ENCODE measurements at places on chromosomes 2 and 18.

DNA sequence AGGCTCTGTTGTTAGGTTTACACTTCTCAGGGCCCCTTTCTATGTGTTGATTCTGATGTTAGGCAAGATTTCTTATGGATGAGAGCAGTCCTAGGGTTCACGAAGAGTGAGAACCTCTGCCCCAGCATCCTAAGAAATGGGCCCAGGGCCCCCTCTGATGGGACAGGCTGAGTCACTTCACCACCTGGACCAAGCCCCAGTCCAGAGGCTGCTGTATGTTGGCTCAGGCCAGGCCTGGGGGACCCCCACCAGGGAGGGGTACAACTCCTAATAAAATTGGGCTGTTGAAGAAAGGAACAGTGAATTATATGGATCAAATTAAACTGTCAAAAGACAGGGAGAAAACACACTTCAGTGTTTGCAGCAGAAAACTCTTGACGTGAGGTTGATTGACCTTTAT lies 365.9 kb upstream of the HS6ST1 start:
- DNase-seq, result no peak

DNA sequence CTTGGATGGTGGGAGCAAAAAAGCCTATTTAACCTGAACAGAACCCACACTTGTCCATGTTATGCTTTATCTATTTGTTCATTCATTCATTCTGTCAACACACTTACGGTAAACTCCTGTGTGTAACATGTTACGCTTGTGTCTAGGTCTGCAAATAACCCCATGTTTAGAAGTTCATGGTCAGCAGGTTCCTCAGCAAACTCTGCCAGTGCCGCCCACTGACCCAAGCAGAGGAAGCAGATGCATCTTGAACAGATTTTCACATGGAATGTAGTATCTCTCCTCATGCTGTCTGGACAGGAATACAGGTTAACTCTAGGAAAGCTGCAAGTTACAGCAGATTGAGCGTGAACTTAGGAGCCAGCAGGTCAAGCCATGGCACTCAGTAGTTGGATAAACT lies 213.7 kb upstream of the COPS8 start:
- no peak for DNase-seq

GRCh38 chr2:67213677-67214402 lies 183.3 kb upstream of the ETAA1 start:
- DNase-seq, result no peak

GRCh38 chr18:13217971-13218367 lies 591 bp upstream of the LDLRAD4 start:
- no peak for DNase-seq

DNA sequence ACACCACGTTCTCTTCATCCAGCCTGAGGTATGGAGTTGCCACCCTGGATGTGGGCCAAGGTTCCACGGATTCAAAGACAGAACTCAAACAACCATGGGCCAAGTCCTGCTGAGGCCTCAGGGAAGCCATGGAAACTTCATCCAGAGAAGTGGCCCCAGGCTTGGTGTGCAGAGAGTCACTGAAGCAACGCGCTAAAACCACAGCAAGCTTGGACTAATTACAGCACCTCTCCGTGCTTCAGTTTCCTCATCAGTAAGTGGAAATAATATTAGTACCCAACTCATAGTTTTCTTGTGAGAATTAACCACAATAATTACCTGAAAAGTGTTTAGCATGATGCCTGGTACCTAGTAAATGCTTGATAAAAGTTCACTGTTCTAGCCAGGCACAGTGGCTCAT lies 19.2 kb upstream of the AP1S3 start:
- no peak for DNase-seq

GRCh38 chr2:44772131-44772530 lies 169.4 kb upstream of the SIX3 start:
- no peak for DNase-seq

DNA sequence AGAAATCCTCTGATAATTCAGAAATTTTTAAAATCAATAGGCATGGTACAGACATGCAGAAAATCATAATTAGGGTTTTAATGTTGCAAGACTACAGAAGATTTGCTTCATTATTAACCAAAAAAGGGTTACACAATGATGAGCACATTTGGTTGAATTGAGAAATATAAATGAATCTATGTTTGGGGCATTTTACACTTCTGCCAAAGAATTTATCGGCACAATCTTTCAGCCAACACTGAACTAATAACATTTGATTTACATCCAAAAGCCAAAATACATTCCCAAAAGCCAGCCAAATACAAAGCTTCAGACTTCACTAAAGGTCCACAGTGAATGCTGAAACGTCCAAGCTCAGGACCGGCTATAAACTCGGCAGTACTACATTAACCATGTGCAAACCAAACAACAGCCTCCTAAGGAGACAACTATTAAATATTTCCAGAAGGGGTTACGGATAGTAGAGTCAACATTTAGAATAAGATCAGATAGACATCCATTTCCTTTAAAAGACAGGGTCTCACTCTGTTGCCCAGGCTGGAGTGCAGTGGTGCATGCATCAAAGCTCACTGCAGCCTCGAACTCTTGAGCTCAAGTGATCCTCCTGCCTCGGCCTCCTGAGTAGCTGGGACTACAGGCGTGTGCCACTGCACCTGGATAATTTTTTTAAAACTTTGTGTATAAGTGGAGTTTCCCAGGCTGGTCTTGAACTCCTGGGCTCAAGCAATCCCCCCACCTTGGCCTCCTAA lies 29.4 kb downstream of the SPRED2 start:
- DNase-seq, result peak; percentile 59

GRCh38 chr18:76348267-76349066 lies 146.6 kb downstream of the ZNF516 start:
- DNase-seq, result no peak

DNA sequence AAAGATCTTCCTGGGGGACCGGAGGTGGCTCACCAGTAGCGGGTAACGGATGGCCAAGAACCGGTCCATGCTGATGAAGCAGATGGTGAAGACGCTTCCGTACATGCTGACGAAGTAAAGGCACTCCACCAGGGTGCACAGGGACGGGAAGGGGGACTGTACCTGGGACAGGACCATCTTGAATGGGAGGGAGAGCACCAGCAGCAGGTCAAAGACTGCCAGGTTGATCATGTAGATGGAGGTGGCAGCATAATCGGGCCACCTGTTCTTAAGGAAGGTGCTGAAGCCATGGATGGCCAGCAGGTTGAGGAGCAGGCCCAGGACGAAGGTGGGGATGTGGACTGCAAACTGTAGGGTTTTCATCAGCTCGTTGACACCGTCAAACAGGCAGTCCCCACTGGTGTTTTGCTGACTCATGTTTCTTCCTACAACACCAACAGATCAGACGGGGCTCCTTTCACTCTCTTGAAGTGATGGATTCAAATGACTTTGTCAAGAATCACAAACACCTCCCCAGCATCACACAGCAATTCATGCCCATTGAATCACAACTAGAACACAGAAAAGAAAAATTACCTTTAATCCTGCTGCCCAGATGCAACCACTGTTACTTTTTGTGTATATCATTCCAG lies 14.4 kb downstream of the GPR55 start:
- no peak for DNase-seq

GRCh38 chr2:143321994-143322393 lies 192.8 kb downstream of the ARHGAP15 start:
- DNase-seq, result no peak

- DNase-seq, result peak; percentile 21
These were observed 34.3 kb downstream of the NETO1 start for GRCh38 chr18:72833471-72833870.

DNA sequence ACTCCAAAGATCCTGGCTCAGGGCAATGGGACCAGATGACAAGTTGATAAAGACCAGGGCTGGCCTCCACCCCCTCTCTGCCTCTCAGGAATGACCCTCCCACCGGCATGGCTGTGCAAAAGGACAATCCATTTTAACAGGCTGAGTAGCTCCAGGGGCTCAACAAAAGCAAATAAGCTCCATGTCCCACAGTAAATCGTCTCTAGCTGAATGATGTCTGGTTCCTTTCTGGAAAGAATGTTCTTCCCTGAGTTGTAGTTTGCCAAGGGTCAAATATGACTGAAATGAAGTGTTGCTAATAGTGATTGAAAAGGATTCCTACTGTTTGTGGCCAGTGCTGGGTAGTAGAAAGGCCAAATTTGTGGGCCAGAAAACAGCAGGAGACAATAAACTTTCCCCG lies 434.4 kb upstream of the ETAA1 start:
- no peak for DNase-seq

DNA sequence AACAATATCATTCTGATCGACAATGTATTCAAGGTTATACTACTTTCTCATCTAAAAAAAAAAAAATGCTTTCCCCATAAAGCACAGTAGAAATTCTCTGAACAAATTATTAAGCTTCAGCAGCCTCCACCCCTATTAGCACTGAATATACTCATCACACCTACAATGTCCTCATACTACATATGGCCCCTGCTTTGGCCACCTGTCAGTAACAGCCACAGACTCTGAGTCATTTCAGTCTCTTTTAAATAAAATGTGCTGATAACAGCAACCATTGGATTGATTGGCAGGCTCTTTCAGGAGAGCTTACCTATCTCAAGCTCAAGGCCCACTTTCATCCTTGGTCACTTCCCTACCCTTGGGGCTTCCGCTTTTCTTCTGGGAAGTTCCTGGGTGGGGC lies 236.7 kb downstream of the TMX3 start:
- no peak for DNase-seq

- DNase-seq, result no peak
These were observed 46.3 kb downstream of the GPC1 start for GRCh38 chr2:240481720-240482119.

DNA sequence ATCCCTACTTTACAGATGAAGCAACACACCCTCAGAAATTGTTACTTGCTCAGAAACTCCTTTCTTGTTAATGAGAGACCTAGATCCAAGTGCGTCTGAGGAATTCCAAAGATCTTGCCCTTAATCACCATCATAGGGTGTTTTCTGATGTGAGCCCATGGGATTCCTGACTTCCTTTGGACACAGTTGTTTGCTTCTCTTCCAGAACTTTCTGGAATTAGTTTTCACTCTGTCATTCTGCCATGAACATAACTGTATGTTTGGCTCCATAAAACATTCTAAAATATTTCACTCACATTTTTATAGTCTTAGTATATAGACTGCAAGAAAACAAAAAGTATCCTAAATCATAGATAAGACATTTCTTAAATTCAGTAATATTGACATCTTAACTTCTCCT lies 593.9 kb upstream of the SOX11 start:
- no peak for DNase-seq

DNA sequence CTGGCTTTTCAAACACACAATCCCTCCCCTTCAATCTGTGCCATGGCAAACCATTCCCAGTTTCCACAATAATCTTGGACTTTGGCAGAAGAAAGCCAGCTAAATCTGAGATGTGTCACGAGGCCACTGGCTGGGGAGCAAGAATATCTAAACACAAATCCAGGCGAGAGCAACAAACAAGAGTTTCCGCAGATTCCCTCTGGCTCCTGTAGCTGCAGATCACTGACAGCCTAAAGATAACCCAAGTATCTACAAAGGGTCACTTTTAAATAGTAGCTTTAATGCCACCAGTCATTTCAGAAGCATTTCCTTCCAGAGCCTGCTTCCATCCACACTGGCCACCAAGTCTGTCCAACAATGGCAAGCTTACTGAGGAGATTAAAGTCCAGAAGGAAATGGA lies 86.9 kb downstream of the ACVR1 start:
- DNase-seq, result no peak

DNA sequence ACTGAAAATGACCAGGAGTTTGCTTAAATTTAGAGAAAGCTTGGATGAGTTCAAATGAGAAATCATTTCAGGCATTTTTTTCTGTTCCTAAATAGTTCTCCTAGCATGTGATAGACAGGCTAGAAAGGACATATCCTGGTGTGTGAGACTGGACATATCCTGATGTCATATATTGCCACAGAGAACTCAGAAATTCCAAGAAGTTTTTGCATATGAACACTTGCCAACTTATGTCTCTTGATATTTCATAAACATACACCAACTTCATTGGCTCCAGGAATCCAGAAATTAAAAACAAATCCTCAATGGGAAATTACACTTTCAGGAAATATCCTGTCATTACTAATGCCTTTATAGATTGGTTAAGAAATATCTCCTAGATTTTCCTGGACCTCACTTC lies 2.9 kb upstream of the SERPINB4 start:
- no peak for DNase-seq

GRCh38 chr2:241891315-241891987 lies 21.9 kb downstream of the RTP5 start:
- no peak for DNase-seq

DNA sequence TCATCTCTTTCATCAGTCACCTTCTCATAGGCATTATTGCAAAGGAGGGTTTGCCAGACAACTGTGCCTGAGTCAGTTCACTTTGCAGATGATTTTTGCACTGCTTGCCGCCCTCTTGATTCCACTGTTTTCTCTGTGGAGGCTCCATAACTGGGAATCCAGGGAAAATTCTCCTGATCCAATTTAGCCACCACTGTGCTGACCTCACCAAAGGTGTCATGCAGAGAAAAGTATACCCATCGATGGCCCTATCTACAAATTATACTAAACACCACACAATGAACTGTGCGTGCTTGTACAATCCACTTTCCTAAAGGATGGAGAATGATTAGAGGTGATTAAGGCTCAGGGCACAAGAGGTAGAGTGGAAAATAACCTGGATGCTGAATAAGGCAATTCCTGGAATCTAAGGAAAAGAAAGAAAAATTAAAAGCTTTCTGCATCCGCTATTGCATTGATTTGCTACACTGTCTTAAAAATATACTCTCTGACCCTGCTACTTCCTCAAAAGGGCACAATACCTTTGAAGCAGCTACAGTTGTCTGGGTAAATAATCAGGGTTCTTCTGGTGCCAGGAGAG lies 409.4 kb downstream of the RIT2 start:
- DNase-seq, result no peak

DNA sequence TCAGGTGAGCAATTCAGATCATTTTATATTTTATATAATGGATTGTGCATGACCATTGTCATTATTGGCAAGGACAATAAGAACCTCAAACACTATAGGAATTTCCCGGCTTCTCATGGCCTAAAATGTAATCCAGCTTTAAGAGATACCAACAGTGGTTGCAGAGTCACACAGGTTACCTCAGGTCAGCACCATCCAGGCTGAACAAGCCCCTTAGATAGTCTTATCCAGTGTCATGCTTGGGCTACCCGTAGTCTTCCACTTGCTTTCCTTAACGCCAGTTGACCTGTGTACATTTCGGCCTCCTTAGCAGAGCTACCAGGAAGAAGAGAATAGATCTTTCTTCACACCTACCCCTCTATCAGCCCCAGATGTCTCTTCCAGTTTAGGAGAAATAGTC lies 293.3 kb upstream of the SYT4 start:
- no peak for DNase-seq

GRCh38 chr2:40488927-40489677 lies 37.2 kb upstream of the SLC8A1 start:
- no peak for DNase-seq

GRCh38 chr2:182300608-182301007 lies 126.2 kb downstream of the PDE1A start:
- no peak for DNase-seq
